ENCODE measurements at places on chromosomes 1 and 21.

DNA sequence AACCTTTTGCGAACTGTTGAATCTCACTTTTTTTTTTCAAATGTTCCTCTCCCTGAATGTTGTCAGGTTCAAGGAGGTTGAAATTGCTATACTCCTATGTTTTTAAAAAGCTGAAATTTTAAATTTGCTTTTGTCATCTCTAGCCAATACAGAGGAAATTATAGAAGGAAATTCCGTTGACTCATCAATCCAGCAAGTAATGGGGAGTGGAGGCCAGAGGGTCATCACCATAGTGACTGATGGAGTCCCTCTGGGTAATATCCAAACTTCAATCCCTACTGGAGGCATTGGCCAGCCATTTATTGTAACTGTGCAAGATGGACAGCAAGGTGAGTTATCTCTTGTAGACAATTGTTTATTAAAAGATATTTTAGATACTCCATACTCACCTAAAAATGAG, 36.3 kb downstream of the GABPB2 start:
- DNase-seq, result peak; percentile 8

GRCh38 chr1:151970626-151971025, 23.0 kb downstream of the S100A10 start:
- DNase-seq, result no peak

DNA sequence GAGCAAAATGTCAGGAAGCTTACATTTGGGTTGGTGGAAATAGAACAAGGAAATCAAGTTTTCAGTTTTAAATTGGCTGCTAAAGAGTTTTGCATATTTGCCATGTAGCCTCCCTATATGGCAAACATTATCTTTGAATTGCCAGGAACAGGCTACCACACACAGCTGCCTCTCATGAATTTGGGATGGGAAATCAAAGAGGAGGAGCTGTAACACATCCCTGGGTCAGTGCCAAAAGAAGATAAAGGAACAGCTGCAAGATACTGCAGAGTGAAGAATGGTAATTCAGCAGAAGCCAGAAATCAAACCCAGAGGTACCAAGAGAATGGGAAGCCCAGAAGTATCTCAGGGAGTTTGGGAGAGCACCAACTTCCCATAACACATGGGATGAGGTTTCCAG, 18.6 kb upstream of the RASAL2 start:
- no peak for DNase-seq

DNA sequence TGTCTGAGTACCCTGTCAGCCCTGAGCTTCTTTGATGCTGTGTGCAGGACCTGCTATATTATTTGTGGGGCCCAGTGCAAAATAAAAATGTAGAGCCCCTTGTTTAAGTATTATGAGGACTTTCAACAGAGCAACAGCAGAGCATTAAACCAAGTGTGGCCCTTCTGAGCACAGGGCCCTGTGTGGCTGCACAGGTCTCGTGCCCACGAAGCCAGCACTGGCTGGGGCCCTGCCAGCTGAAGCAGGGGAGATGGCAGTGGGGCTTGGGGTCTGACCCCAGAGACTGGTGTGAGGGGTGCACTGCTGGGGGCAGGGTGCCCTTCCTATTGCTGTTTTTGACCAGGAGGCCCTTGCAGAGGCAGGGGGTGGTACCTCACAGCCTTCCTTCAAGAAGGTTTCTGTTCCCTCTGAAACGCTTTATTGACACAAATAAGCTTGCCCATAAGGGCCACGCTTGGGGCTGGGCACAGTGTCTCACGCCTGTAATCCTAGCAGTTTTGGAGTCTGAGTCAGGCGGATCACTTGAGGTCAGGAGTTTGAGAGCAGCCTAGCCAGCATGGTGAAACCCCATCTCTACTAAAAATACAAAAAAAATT, 2.2 kb upstream of the SEMA4A start:
- DNase-seq, result peak; percentile 73

- DNase-seq, result peak; percentile 99
These were observed at the start of gene SDHB for GRCh38 chr1:17053685-17054410. Gene SDHB, minus strand, starts transcription at chr1:17054032. Its CDS starts 13 bp downstream, at chr1:17054019.

GRCh38 chr21:45254460-45254930, 33.2 kb downstream of the POFUT2 start:
- DNase-seq, result no peak

DNA sequence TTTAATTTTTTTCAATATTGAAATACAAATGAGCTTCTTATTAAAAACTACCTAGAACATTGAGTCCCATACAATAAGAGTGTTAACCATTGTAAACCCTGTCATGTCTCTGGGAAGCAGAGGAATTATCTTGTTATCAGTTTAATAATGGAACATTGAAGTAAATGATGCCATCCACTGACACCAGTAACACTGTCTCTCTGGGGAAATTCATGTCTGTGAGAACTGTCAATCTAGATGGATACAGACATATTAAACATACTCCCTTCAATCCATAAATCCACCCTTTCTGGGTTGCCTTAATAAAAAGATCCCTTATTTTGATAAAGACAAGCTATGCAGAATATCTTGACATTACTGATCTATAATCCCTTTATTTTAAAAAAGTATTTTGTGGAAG, 503.2 kb downstream of the DPYD start:
- no peak for DNase-seq

DNA sequence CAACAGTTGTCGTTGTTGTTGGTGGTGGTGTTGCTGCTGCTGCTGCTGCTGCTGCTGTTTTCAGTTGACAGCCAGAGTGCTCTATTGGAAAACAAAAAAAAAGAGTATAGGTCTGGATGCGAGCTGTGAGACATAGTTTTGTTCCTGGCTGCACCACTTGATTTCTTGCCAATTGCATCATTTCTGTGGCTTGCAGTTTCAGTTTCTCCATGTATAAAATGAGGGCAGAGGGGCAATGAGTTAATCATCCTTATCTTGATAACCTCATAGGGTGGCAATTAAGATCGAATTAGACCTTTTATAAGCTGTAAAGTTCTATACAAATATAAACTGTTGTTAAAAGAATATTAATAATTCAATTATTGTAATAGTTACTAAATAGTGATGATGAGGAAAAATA, 156.7 kb downstream of the DMRTA2 start:
- no peak for DNase-seq

DNA sequence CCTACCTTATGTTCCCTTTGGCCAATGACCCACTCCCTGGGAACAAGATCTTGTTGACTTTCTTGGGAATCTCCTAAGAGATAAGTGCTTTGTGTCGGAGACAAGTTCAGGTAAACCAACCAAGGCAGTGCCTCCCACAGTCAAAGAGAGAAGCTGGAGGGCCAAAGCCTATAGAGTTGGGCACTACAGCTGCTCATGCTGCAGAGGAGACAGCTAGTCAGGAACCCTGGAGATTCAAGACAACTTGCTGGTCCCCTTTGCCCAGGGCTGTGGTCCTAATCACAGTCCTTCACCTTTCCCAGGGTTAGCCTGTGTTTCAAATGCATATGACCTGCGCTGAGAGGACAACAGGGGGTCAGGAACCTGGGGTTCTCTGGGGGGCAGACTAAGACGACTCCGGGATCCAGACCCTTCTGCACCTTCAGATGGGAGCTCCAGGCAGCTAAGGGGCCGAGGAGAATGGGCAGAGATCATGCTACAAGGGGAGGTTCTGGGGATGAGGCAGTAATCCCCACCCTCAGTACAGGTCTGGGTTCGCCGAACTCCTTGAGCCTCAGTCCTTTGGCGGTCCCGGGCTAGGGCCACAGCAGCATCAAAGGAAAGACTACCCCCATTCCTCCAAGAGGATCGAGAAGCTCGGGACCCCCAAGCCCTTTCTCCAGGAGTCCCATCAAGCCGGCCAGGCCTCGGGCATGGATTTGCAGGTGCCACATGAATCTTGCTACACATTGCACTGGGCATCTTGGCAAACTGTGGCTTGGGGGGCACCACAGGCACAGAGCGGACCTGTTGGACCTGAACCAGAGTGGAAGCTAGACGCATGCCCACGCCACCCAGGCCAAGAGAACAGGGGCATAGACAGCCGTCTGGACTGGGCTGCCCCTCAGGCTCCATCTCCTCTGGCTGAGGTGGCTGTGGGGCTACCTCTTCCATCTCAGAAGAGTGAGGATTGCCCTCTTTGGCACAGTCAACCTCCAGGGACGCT, 2.0 kb upstream of the USF1 start:
- no peak for DNase-seq

- no peak for DNase-seq
These were observed 392.7 kb downstream of the NPHP4 start for GRCh38 chr1:5599541-5599940.

GRCh38 chr1:68136187-68136586, 85.8 kb upstream of the DIRAS3 start:
- DNase-seq, result no peak

- DNase-seq, result no peak
These were observed 41.8 kb downstream of the S100B start for GRCh38 chr21:46562964-46563607.

GRCh38 chr1:95023399-95024043, 49.2 kb downstream of the ALG14 start:
- no peak for DNase-seq

DNA sequence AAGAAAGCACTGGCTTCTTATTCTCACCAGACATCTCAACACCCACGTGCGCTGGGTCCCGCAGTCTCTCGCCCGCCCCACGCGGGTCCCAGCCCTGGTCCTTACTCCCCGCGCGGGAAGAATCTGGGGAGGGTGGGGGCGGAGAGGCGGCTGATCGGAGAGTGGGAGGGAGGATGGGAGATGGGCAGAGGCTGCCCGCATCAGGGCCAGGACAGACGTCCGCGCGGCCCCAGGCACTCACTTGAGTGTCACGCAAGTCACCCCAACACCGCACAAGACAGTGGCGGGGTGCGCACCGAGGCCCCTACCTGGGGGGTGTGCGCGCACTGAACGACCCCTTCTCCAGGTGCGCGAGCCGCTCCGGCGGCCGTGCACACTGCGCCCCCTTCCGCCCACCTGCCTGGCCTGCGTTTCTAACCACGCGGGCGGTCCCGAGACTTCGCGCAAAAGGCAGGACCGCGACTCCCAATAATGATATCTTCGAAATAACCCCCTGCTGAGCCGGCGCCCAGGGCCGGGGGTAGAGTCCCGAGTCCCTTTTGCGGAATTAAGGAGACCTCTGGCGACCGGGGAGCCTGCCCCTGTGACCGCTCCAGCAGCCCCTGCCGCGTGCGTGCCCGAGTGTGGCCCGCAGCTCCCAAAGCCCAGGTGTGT, 6.0 kb upstream of the SIM2 start:
- DNase-seq, result no peak

DNA sequence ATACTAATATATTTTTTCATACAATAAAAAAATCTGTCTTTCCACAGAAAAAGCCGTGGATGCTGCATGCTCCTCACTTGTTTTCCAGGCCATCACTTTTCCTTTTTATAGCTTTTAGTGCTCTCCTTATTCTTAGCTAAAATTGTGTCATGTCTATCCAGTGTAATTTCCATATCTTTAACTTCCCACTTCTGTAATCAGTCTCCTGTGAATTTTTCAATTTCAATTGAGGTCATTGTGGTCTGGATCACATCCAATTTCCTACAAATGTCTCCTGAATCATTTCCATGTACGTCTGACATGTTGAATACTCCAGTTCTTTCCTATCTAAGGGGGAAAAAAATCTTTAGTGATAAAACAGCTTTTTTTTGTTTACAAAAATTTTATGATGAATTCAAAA, 838.2 kb upstream of the B3GALT2 start:
- DNase-seq, result no peak

DNA sequence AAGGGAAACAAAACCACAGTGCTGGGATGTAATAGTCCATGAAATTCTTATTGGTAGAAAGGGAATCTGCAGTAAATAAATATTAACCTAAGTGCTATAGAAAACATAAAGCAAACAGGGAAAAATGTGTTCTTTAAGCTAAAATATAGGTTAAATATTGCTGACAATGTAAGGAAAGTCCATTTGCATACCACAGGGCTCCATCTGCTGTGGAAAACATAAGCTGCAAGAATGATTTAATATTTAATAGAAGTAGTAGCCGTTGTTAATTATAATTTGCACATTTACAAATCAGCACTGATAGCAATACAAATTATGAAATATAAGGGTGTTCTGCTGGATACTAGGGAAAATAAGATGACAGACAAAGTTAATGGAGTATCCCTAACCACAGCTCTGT, 444.9 kb upstream of the PKN2 start:
- no peak for DNase-seq

GRCh38 chr1:17924578-17924977, 169.4 kb downstream of the ACTL8 start:
- DNase-seq, result no peak

- DNase-seq, result peak; percentile 75
These were observed 65.8 kb downstream of the TRIM11 start for GRCh38 chr1:228340686-228341449.

DNA sequence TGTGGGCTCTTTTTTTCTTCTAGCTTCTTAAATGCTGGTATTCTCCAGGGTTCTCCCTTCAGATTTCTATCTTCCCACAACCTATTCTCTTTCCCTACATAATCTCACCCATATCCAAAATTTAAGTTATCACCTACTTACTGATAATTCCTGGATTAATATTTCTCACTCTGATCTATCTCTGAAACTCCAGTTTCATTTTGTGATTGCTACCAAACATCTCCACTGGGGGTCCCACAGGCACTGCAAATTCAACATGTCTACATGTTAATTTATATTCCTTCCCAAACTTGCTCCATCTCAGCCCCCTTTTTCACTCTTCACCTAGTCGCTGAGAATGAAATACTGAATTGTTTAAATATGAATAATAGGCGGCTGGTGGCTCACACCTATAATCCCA, 9.9 kb upstream of the C1orf141 start:
- no peak for DNase-seq

DNA sequence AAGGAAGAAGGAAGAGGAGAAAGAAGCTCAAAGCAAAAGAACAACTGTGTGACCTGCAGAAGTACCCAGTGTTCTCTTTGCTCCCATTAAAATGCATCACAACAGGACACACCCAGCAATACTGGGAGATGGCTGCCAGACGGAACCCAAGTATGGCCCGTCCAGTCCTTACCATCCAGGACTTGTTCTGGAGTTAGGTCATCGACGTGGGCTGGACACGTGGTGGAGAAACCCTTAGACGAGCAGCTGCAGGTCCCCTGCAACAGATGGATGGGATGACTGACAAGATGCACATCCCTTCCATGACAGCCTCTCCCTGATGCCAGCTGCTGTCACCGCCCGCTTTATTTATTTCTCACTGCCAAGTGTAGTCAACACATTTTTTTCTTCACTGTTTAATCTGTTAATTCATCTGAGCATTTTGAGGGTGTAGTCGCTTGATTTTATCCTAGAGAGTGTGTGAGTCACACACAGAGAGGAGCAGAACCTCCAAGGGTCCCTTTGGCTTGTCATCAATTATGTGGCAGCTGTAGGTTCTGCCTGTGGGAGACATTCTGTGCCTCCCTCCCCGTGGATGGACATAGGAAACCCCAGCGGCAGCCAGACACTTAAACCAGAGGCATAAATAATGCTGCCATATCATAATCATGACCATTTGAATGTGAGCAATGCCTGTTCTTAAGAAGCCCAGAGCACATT, 80.9 kb downstream of the ABCA4 start:
- DNase-seq, result no peak

DNA sequence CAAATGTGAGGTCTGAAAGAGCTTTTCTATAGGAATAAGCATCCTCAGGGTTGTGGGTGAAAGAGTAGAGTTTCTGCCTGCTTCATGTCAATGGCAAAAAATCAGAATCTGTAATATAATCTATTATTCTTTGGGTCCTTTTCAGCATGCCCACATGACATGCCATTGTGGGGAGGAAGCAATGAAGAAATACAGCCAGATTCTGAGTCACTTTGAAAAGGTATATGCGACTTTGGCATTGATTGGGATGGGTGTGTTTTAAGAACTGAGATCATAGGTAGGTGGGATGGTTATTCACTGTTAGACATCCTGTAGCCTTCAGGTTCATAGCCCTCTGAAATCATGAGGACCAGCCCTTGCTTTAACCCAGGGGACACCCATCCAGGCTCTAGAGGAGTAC, 1.8 kb downstream of the IL20 start:
- DNase-seq, result no peak

GRCh38 chr1:163367721-163368120, 46.0 kb downstream of the NUF2 start:
- DNase-seq, result no peak
